ENCODE measurements at places on chromosomes 5 and 9. TPM values are rescaled to one million over a fixed set of nuclear protein-coding genes. Genes with fewer than 3 reads are reported as not detected.

DNA sequence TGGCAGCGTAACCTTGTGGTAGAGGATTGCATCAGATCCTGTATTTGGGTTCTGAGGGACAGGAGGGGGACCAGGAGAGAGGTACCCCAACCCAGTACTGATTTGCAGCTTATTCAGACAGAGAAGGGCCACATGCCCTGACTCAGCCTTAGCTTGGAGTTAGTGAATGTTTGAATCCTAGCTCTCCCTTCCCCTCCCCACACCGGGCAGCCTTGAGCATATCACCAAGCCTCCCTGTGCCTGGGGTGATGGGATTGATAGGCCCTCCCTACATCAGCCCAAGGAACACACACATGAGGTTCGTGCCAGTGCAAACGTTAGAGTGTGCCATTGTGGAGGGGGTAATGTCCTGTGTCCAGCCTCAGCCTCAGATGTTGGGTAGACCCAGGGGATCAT, 71.9 kb downstream of the AMBP start:
- no peak for DNase-seq

DNA sequence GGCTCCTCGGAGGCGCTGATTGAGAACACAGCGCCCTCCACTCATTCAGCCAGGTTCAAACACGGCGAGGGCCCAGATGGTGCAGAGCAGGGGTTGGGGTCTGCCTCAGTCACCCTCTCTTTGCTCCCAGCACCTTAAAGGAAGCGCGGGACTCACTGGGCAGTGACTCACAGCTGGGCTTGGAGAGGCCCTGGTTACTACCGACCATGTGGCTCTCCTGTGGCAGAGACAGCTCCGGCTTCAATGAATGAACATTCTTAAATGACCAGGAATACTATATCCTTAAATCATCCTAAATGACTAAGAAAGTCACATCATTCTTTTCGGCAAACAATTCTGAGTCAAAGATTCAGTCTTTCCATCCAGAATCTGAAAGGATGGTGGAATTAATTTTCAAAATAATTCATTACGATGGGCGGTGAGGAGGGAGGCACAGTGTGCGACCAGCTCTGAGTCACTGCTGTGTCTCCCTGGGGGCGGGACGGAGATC, 1.6 kb upstream of the INPP5E start:
- DNase-seq, result no peak

DNA sequence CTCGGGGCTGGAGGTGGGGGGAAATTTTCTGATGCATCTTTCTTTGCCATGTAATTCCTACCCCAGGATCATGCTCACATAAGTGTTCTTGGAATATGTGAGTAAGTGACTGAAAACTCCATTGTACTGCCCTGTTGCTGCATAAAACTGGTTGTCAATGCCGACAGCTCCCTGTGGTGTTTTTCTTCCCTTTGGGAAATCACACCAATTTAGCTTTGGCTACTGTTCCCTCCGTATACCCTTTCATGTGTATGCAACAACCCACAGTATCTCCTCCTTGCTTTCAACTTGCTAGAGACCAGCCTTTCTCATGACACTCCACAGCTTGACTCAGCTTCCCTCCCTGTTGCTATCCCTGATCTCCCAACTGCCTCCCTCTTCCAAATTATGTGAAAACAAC, 240.6 kb downstream of the TRIM32 start:
- DNase-seq, result no peak

DNA sequence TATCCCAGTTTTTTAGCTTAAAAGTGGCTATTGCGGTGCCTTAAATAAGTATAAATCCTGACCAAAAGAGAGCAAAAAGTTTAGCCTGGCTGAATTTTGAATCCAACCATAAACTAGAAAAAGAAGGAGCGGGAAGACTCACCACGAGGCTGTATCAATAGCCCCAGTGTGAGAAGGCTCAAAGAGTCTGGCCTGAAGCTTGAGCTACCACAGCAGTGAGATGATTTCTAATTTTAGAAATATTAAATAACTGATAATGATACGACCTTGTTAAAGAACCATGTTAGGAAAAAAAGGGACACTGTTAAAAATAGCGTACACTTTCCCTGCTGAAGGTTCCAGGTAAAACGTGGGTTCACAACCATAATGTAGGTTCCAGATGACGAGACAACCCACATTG, 134.1 kb upstream of the ZNF462 start:
- DNase-seq, result no peak

DNA sequence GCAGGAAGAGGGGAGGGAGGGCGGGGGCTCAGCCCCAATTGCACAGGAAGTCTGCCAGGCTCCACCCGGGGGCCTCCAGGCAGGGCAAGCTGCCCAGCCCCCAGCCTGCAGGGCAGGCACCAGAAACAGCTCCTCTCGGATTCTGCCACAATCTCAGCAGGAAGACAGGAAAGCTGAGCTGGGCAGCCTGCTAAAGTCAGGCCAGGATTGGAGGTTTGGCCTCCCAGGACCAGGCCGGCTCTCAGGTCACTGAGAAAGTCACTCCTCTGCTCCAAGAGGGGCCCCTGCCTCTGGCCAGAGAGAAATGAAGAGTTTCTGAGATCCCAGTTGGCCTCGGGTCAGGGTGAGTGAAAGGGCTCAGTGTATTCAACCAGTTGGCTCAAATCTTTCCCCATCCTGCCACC, 54.6 kb upstream of the STXBP1 start:
- DNase-seq, result peak; percentile 49

DNA sequence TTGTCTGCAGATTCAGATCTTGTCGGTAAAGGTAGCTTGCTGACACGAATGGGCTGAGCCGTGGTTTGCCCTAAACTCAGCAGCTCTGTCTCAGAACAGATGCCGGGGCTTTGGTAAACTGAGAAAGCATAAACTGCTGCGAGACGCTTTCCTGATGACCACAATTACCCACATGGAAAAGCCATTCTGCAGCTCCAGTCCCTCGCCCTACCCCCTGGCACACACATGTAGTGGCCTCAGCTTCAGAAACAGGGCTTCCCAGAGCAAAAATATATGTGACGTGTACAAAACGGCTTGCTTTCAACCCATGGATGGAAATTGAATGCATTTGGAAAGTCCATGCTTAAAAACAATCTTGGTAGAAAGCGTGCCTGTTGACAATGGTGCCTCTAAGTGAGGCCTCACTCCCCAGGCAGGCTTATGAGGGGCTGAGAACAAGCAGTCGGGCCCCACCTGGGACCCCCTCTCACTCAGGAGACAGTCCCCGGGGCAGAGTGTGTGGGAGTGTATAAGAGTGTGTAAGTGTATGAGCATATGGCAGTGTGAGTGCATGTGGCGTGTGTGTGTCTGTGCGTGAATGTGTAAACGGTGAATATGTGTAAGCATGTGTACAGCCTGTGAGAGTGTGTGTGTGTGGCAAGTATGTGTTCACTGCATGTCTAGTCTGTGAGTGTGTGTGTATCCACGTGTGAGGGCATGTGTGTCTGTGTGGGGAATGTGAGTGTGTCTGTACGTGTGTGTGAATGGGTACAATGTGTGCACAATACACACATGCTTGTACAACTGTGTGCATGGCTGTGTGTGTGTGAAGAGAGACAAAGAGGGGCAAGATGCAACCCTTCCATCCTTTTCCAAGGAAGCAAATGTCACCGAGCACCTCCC, 88.2 kb upstream of the SMIM23 start:
- no peak for DNase-seq

DNA sequence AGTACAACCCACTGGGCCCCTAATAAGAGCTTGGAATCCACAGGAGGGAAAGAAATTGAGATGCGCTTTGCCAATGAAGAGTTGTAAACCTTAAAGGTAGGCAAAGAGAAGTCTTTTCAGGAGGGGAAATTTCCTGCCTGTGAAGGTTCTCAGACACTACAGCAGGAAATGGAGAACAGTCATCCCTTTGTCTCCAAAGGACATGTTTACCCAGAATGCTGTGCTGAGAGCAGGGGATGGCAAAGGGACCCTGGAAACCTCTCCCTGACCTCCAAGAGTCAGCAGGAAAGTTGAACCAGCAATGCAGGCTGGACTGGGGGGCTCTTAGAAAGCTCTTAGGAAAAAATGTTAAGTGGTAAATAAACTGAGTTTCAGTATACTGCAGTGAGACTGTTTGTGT, 103.2 kb downstream of the AK8 start:
- DNase-seq, result no peak

PCDHA6 gene
- total RNA-seq, result 0.21 TPM

GADD45G gene
- 107 TPM for total RNA-seq

Data from left cardiac atrium (tissue), 4 donors.